ENCODE measurements at places on chromosomes 5 and 9.

DNA sequence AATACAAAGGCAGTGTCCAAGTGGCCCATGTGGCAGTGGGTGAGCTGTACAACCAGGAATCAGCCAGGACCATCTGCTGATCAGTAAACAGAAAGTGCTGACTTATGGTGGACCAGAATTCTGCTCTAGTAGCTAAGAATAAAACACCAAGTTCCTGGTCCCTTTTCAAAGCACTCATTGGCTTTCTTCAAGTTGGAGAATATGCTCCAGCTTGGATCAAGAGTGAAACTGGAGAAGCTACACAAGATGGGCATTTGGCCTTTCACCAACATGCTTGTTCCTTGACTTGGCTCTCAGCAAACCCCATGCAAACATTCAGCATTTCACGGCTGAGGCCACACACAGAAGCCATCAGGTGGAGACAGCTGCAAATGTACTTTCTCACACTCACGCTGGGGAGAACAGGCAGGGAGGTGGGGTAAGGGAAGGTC, 32.1 kb downstream of the MARCHF3 start:
- no peak for DNase-seq

DNA sequence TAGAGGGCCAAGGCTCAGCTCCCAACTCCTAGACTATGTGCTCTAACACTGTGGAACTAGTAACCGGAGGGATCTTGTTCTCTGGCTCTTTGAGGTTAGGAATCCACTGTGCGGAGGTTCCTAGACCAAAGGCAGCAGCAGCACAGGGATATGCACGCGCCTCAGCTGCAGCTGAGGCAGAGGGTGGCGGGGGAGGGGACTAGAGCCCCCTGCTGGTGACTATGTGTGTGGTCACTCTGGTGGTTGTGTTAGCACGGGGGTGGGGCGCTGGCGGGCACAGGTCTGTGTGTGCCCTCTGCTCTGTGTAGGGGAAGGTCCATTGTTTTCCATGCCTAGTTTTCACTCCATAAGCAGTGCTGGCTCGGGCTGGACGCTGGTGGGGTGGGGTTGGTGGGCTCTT, 458.0 kb upstream of the IZUMO3 start:
- DNase-seq: no peak

- no peak for DNase-seq
Measured at GRCh38 chr5:154756868-154757813, 2.0 kb downstream of the LARP1 start.

DNA sequence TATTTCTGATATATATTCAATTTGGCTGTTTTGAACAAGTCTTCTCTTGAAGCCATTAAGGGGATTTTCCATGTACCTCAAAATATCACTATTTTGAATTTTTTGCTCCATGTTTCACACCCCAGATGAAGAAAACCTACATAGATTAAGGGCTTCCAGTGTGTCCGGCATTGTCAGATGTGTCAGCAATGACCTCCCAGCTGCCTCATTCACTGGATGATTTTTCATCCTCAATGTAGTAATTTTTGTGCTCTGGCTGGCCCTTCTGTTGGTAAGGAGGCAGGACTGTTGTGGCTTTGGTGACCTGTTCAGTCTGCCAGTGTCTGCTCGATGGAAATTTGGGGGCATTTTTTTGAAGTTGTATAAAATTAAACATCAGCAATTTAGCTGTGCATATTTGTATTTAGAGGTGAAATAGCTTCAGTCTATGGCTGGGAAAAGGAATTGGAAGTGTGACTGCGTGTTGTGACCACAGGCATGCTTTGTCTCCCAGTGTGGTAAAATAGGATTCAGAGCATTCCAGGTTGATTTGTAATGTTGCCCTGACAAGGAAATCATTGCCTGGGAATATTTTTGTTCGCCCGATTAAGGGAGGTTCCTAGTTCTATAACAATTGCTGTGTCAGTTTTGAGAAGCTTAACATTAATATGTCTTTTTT, 312.4 kb downstream of the ARHGEF28 start:
- no peak for DNase-seq

DNA sequence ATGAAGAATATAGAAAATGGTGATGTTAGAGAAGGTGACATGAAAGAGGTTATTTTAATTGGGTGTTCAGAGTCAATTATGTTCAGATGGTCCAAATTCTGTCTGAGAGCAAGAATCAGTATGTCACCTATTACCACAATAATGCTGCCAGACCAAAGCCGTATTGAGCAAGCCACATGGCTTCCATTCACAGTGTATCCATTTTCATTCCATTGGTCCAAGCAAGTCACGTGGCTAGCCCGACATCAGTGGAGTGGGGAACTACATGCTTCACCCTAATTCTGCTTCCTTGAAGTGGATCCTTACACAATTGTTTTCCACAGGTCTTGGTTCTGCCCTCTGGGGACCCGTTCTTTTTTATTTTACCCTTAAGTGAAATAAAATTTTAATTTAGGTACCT, 413.5 kb downstream of the EBF1 start:
- DNase-seq: no peak
